Effector memory CD8-positive, alpha-beta T cell (primary cell): ENCODE measurements at places on chromosomes 16 and 17.

DNA sequence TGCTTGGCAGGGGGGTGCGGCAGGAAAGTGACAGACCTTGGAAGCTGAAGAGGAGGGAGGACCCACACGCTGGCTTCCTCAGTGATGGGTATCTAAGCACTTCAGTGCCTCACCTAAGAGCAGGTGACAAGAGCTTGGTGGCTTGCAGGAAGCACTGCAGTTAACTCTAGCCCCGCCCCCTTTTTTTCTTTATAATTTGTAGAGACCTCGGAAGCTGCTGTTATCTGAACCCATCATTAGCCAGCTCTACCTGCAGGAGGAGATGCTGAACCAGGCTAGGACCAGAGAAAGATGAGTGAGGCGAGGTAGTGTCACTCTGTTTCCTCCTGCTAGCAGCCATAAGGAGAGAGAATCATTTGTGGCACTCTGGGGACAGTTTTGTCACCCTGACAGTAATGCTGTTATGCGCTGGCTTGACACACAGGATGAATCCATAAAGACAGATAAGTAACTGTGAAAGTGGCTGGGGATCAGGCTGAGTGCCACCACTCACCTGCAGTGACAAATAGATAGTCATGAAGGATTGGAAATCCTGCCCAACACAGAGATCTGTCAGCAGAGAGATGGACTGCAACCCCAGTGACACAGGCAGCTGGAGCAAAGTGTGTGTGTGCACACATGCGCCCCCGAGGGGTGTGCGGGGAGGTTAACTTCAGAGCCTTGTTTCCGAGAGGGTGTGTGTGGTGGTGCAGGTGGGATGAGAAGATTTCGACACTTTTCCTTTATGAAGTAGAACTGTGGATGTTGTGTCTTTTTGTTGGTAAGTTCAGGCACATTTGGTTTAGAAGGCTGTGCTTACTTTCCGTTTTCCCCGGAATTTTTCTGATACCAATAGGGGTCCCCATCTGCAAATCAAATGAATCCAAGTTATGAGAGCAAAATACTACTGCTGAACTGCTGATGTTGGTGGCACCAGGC is 224.0 kb downstream of the IRX3 start:
- H3K27me3 ChIP-seq = no peaks in the 10 kb centered on the region
- H3K4me3 ChIP-seq = no peak overlapping the region
- peaks cover 5% of the 10 kb centered on the region for H3K4me1 ChIP-seq
- no peak for DNase-seq

DNA sequence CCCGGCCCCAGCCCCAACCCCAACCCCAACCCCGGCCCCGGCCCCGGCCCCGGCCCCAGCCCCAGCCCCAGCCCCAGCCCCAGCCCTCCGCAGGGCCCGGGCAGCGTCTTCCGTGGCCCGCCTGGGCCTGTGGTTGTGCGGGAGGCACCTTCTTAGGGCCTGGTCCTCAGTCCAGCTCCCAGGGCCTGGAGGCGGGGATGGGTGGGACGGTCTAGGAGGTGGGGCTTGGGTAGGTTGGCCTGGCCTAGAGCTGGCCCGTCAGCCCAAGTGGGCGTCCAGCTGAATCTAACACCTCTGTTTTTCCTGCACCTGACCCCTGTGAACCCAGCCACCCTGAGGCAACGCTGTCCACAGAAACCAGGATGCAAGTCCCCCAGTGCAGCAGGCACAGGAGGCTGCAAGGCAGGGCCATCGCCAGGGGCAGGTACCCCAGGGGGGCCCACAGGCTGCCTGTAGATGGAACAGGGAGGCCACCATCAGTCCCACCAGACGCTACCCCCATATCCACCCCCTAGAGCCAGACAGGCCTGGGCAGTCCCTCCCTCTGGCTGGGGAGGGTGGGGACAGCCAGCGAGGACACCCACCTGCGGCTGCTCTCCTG is 8.8 kb downstream of the MSLN start:
- H3K27ac ChIP-seq = no peak overlapping the region
- H3K4me3 ChIP-seq = no peak overlapping the region
- DNase-seq = no peak
- no peaks in the 10 kb centered on the region for H3K27me3 ChIP-seq
- H3K4me1 ChIP-seq = no peaks in the 10 kb centered on the region

GRCh38 chr16:78494105-78494504 is 394.7 kb downstream of the WWOX start:
- H3K27ac ChIP-seq = no peak overlapping the region
- no peaks in the 10 kb centered on the region for H3K27me3 ChIP-seq
- no peak for DNase-seq
- H3K4me3 ChIP-seq = no peak overlapping the region

- no peaks in the 10 kb centered on the region for H3K27me3 ChIP-seq
- no peak for DNase-seq
These were observed 4.3 kb upstream of the NUPR1 start for GRCh38 chr16:28543072-28543471.

DNA sequence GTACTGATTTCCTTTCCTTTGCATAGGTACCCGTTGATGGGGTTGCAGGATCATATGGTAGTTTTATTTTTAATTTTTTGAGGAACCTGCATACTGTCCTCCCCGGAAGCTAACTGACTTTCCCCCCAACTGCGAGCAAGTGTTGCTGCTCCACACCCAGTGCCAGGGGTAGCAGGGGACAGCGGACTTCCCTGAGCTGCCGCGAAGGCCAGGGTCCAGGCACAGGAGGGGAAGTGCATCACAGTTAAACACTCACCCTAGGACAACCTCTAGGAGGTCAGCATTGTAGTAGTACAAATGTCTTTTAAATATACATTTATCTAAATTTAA is 201.7 kb downstream of the NPIPB11 start:
- H3K27me3 ChIP-seq = no peaks in the 10 kb centered on the region
- H3K27ac ChIP-seq = no peak overlapping the region
- DNase-seq = no peak
- H3K4me3 ChIP-seq = no peak overlapping the region

DNA sequence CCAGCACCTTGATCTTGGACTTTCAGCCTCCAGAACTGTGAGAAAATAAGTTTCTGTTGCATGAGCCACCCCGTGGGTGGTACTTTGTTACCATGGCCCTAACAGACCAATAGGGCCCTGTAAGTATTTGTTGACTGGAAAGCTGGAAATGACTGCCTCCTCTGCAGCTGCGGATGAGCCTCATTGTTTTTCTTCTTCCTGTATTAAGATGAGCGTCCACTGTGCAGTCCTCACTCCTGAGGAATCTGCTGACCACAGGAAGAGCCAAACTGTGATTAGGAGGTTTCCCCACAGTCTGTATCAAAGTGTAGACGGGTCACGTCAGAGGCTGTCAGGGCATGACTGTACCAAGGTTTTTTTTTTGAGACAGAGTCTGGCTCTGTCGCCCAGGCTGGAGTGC is 12.2 kb upstream of the AKTIP start:
- no peak for DNase-seq
- peak overlapping the region; percentile 18 for H3K4me3 ChIP-seq
- H3K36me3 ChIP-seq = peaks cover 16% of the 10 kb centered on the region
- no peaks in the 10 kb centered on the region for H3K27me3 ChIP-seq

DNA sequence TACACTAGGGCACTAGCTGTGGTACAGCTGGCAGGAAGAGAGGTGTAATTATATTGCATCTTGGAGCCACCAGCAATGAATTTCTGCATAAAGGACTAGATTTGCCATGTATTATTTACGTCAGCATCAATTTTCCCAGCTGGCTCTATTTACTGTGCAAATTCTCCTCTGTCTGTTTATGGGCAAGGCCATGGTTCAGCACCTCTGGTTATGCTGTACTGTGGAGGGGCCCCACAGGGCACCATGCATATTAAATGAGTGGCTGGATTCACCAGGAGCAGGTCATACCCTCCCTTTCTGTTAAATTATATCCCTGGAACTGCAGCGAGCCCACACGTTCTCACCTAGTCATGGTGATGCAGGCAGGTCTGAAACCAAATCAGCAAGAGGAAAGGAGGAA is 19.8 kb downstream of the RAD51D start:
- no peaks in the 10 kb centered on the region for H3K4me1 ChIP-seq

GRCh38 chr16:79012671-79013434 is 587.7 kb downstream of the MAF start:
- H3K4me3 ChIP-seq = no peak overlapping the region
- H3K27me3 ChIP-seq = no peaks in the 10 kb centered on the region
- DNase-seq = no peak
- H3K27ac ChIP-seq = peak overlapping the region; percentile 62

- peaks cover 26% of the 10 kb centered on the region for H3K36me3 ChIP-seq
- H3K27ac ChIP-seq = peak overlapping the region; percentile 9
- no peaks in the 10 kb centered on the region for H3K27me3 ChIP-seq
- no peak for DNase-seq
These were observed 2.8 kb upstream of the IL21R start for GRCh38 chr16:27398894-27399853.

- no peaks in the 10 kb centered on the region for H3K27me3 ChIP-seq
- no peak overlapping the region for H3K4me3 ChIP-seq
- peaks cover 31% of the 10 kb centered on the region for H3K36me3 ChIP-seq
These were observed 84.0 kb downstream of the ABR start for GRCh38 chr17:1095853-1096173.

GRCh38 chr17:41593306-41593981 is 6.7 kb upstream of the KRT14 start:
- no peak overlapping the region for H3K4me3 ChIP-seq
- peaks cover 74% of the 10 kb centered on the region for H3K27me3 ChIP-seq
- H3K4me1 ChIP-seq = no peaks in the 10 kb centered on the region
- no peak for DNase-seq

- no peaks in the 10 kb centered on the region for H3K27me3 ChIP-seq
- peak overlapping the region; percentile 74 for H3K27ac ChIP-seq
- H3K4me3 ChIP-seq = no peak overlapping the region
- DNase-seq = no peak
- H3K36me3 ChIP-seq = peaks cover 12% of the 10 kb centered on the region
These were observed 65.9 kb upstream of the TNRC6C start for GRCh38 chr17:77892469-77893143.

DNA sequence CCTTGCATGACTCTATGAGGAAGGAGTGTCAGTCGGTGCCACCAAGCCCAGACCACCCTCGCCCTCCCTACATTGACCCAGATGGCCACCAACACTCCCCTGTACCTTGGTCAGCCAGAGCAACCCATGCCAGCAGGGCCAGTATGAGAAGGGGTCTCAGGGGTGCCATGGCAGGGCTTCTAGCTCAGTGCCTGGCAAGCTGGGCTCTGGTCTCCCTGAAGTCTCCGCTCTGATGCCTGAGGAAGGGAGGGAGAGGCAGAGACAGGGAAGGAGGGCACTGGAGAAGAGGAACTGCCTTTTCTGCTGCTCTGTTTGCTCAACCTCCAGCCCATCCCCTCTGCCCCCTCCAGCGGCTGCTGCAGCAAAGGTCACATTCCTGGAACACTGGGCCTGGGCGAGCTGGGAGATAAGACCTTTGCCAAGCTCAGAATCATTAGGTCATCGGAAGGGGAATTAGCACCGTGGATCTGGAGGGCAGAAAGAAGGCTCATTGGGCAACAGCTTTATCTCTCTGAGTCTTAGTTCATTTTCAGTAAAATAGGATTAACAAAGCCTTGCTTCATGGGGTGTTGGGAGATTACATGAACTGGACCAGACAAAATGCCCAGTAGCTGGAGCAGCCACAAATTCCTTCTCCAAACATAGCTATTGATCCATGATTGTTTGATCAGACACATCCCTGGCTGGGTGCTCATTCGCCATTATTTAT is at the start of gene VTN:
VTN (minus strand) TSS at position 273 of the 709 bp plus-strand sequence; CDS start at position 169, 104 bp downstream.
- H3K4me1 ChIP-seq = peaks cover 16% of the 10 kb centered on the region
- no peak for DNase-seq
- peaks cover 11% of the 10 kb centered on the region for H3K36me3 ChIP-seq
- peak within 1 kb of the TSS; percentile 96 for H3K4me3 ChIP-seq

GRCh38 chr17:40107522-40108174 is 7.3 kb upstream of the NR1D1 start:
- H3K4me1 ChIP-seq = peaks cover 76% of the 10 kb centered on the region
- peak overlapping the region; percentile 98 for H3K27ac ChIP-seq
- peaks cover 18% of the 10 kb centered on the region for H3K36me3 ChIP-seq
- DNase-seq = no peak
- H3K27me3 ChIP-seq = no peaks in the 10 kb centered on the region

GRCh38 chr16:19027416-19027815 is 40.0 kb upstream of the COQ7 start:
- H3K27ac ChIP-seq = no peak overlapping the region
- DNase-seq = no peak
- no peak overlapping the region for H3K4me3 ChIP-seq
- no peaks in the 10 kb centered on the region for H3K36me3 ChIP-seq
- no peaks in the 10 kb centered on the region for H3K4me1 ChIP-seq

GRCh38 chr17:1179818-1180742 is at the start of gene ABR:
Gene ABR (minus strand): TSS chr17:1179981. CDS start chr17:1179727, 254 bp downstream.
- no peaks in the 10 kb centered on the region for H3K27me3 ChIP-seq
- peaks cover 3% of the 10 kb centered on the region for H3K4me1 ChIP-seq
- peak within 1 kb of the TSS; percentile 65 for H3K27ac ChIP-seq

DNA sequence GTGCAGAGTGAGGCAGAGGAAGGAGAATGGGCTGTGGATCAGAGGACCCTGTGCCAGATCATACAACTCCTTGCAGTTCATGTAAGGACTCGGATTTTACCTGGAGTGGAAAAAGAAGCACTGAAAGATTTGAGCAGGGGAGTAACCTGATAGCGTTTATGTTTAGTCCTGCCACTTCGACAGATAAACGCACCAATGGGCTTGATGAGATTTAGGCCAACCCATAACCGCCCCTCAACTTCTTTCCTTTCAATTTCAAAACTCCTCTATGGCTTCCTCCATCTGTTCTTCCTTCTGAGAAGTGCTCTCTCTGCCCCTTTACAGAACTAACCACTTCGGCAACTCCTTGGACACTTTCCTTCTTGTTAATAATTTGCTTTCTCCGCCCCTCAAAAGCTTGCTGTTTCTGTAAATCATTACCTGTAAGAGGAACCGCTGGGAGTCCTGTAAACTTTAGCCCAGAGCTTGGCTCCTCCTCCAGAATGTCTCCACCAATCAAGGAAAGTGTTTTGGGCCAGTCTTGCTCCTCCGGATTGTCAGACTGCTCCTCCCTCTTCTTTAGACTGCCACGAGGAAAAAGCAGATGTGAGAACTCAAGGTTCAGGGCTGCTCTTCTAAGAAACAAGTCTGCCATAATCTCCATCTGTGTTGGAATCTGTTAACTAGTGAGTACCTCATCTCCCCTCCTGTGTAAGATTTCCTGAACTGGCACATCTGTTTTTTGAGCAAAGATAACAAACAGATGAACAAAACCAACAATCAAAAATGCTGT is at the start of gene ACSM3:
ACSM3 (plus strand) TSS at position 554 of the 772 bp plus-strand sequence. CDS start 6,021 bp downstream, outside the sequence.
- H3K36me3 ChIP-seq = peaks cover 3% of the 10 kb centered on the region
- peaks cover 14% of the 10 kb centered on the region for H3K4me1 ChIP-seq
- peak; percentile 58 for DNase-seq

DNA sequence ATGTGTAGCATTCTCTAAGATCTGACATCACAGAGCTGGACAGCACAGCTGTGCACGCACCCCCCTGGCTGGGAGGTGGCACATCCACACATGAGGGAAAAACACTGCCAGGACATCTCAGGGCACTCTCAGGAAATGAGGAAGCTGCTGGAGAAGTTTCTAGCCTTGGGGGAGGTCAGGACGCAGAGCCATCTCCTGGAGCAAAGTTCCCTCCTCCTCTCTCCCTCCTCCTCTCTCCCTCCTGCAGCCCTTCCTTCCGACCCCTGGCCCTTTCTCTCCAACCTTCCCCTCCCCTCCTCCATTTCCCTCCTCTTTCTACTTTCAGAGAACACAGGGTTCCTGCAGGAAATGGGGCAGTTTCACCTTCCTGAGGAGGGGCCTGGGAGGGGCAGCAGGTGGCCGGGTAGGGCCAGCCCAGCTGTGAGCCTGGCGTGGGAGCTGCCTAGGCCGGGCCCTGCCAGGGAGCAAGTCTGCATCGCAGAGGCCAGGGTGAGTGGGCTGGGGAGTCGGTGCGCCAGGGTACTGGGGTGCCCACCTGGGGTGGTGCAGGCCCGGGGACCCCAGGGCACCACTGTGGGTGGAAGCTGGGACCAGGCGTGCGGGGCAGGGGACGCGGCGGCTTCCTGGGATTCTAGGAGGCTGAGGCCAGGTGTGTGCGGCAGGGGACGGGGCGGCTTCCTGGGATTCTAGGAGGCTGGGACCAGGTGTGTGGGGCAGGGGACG is at the start of gene DPEP1:
DPEP1 (plus strand) TSS at position 412 of the 723 bp plus-strand sequence. CDS start 16,769 bp downstream, outside the sequence.
- no peak within 1 kb of the TSS for H3K27ac ChIP-seq
- no peak within 1 kb of the TSS for H3K4me3 ChIP-seq
- H3K27me3 ChIP-seq = no peaks in the 10 kb centered on the region
- H3K36me3 ChIP-seq = peaks cover 9% of the 10 kb centered on the region
